ENCODE measurements at places on chromosomes 4 and X.

DNA sequence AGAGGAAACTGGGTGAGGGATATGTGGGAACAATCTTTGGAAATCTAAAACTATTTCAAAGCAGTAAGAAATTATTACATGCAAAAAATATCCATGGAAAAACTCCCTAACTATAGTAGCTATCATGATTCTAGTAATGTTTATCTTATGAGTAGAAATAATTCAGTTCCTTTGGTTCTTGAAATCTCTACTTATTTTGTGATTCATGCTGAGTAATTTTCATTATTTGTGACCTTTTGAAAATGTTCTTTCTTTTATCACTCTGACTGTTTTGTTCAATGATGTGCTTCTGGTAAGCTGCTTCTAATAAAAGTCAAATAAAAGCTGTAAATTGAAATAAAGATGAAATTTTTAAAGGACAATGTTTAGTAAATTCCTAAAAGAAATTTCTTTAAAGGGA is 40.4 kb upstream of the MAGEB10 start:
- DNase-seq = no peak

DNA sequence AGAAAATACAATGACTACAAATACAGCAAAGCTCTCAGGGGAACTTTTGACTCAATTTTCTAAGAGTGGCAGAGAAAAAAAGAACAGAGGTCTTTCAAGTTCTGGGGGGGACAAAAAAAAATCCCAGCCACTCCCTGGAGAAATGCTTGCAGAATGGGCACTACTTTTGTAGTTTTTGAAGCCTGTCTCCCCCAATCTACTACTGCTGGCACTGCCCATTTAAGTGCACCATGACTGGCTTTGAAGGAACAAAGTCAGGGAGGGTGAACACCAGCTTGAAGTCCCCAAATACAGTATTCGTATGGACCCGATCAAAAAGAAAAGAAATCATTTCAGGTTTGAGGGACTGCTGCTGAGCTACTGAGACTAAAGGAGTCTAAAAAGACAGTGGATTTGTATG is 1824.4 kb downstream of the ARAP2 start:
- no peak for DNase-seq

GRCh38 chr4:11312389-11312788 is 116.3 kb downstream of the HS3ST1 start:
- DNase-seq = no peak

GRCh38 chrX:128973033-128973432 is 550.3 kb downstream of the SMARCA1 start:
- no peak for DNase-seq

DNA sequence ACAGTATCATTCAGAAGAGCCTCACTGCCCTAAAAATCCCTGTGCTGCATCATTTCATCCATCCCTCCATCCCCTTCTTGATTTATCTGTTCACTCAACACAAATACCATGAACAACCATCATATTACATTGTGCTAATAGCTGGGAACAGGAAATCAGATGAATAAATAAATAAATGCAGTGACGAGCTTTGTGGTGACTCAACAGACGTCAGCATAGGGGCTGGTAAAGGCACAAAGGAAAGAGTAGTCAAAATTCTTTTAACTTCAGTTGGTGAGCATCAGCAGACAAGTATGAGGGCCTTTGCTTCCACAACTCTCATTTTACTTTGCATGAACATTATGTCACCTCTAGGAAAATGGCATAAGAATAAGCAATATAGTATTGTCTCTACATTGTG is 65.5 kb downstream of the EDNRA start:
- no peak for DNase-seq

DNA sequence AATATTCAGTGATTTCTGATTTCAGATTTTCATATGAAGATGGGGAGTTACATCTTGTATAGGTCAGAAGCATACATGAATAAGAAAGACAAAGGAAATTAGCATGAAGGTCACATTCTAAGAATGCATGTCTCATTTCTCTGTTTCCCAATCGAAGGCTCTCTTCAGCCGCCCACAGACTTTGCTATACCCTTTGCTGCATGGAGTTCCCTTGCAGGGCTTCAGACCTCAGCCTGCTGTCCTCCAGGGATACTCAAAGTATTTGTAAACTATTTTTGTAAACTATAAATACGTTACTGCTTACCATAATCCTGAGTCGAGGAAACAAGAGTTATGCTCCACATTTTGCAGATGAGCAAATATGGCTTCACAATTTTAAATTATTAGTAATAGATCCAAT is 738.4 kb downstream of the PCDH18 start:
- DNase-seq = no peak

GRCh38 chr4:101689220-101689619 is 101.3 kb upstream of the BANK1 start:
- no peak for DNase-seq

DNA sequence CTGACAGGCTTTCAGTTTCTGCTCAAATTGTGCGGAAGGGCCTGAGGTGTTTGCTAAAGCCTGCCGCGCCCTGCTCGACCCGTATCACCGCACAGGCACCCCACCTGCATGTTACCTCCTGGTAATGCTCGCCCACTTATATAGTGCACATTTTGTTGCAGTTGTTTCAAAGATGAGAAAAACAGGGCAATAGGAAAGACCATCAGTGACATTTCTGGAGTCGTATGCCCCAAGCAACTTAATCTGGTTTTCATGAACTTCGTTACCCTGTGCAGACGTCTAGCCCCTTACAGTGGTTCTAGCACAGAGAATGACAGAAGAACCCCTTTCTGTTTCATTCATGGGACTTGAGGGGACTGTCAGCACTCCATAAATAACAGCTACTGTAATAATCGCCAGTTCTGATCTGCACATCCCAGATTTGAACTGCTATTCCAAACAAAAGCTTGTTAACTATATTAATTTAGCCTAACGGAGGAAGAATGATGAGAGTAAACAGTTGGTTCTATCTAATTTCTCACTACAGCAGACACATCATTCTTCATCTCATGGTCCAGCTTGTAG is 940 bp upstream of the DCTD start:
- no peak for DNase-seq

GRCh38 chrX:114075073-114075673 is 508.7 kb upstream of the HTR2C start:
- no peak for DNase-seq

- DNase-seq = no peak
These were observed 25.6 kb downstream of the ZMAT1 start for GRCh38 chrX:101906136-101906796.

DNA sequence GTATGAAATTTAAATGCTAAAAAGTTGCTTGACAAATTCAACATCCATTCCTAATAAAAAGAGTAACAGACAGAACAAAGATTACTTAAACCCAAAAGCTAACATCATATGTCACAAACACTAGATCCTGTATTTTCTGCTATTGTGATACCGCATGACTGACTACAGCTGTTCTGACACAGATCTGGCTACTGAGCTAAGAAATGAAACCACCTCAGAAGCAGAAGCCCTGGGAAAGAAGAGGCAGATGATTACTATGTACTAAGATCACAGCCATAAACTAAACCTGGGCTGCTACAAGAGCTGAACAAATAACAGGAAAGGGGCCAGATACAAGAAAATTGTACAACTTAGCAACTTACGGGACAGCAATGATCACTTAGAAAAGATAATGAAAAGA is 9.4 kb downstream of the LETM1 start:
- DNase-seq = no peak

GRCh38 chr4:182807767-182808548 is 109.2 kb downstream of the DCTD start:
- no peak for DNase-seq

DNA sequence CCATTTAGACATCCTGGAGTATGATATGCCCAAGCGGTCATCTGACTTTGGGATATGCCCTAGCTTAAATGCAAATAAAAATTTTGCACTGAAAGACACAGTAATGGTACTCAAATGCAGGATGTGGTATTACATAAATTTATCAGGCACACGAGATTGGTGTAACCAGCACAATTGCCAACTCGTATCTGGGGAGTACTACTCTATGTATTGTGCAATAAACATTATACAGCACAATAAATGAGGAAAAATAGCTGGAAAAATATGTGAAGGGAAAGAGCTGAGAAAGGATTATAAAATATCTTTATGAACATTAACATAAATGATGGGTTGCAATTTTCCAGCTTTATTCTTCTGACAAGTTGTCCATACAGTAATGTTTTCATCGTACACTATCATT is 505.5 kb upstream of the TENM3 start:
- no peak for DNase-seq

- no peak for DNase-seq
These were observed 60.3 kb upstream of the CAMK2D start for GRCh38 chr4:113821856-113822255.

DNA sequence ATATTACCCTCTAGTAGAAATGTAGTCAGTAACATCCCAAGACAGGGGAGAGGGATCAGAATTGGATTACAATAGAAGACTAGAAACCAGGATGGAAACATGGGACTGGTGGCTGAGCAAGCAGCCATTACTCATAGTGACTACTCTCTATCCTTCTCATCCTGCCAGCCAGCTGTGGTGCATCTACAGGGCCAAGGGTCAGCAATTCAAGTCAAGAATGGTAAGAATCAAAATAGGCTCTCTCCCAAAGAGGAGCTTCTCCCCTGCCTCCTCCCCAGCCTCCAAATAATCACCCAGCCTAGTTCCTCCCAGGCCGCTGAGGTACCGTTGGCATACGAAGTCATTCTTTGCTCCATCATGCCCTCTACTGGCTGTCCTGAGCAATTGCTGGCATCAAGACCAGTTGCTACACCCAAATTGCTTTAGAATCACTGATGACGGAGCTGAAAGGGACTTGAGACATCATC is 19.4 kb downstream of the AWAT2 start:
- DNase-seq = no peak

DNA sequence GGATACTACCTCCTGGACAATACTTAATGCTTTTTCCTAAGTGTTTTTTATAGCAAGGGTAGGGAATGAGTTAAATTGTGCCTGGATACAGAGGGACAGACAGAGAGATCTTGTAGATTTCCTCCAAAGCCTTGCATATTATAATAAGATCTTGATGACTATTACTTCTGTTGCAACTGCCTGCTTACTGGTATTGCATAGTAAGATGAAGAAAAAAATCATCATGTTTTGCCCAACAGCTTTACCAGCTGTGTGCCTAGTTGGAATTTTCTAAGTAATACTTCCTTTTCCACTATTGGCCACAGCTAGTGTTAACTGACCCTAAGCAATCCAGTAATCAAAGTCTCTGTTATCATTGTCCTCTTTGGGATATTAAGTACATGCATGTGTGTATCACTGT is 139.0 kb downstream of the DCK start:
- no peak for DNase-seq

DNA sequence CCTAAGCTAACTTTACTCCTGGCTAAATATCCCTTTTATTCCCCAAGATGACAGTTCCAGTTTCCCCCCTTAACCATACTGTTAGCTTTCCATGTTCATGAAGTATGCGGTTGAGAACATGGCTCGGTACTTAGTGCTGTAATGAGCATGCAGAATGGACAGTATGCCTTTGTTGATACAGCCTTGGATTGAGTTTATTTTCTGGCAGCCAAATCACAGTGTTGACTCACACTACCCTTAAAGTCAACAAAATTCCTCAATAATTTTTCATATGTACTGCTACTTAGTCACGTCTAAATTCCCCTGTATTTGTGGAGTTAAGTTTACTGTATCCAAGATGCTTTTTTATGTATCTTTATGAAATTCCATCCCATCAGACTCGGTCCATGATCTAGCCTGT is 1.4 kb upstream of the VEGFC start:
- DNase-seq = no peak

- no peak for DNase-seq
These were observed 19.7 kb downstream of the FABP2 start for GRCh38 chr4:119302073-119302832.

- DNase-seq = no peak
These were observed 9.2 kb downstream of the WDR1 start for GRCh38 chr4:10107111-10108091.

DNA sequence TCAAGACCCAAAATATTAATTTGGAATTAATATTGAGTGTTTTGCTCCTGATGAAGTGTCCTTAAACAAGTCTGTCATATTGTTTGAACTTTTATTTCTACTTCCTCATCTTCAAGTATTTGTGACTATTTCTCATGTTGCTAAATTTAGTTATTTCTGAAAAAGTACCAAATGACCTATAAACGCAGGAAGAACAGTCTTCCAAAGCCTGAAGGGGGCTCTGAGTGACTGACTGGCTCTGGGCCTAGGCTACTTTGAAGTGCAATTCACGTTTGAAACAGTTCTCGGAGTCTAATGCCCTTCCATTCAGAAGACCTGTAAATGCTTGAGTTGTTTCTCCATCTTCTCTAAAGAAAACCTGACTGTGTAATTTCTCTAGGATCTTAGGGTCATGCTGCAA is 26.5 kb downstream of the GALNT7 start:
- no peak for DNase-seq

DNA sequence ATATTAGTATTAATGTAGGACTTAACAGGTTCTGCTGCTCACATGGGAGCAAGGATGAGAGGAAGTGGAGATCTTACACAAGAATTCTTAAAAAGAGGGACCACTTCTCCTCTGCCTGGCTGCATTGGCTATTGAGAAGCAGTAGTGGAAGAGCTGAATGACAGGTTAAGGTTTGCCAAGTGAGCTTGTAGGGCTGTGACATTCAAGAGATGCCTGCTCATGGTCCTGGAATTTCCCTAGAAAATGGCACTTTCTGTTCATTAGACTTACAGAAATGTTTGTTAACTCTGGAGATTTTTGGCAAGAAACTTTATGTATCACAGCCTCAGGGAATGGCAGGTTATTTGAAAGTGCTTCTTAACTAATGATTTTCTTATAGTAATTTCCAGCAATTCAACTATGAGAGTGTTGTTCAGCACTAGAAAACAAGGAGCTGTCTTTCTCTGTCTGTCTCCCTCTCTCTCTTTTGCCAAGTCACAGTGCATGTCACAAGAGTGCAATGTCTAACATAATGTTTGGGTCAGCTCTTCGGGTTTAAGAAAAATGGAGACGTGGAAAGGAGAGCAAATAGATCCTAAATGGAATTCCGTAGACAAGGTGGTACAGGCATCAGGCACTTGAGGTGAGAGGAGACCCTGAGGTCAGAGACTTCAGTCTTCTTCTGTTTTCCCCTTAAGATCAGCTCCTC is 8.3 kb upstream of the NAP1L5 start:
- no peak for DNase-seq

DNA sequence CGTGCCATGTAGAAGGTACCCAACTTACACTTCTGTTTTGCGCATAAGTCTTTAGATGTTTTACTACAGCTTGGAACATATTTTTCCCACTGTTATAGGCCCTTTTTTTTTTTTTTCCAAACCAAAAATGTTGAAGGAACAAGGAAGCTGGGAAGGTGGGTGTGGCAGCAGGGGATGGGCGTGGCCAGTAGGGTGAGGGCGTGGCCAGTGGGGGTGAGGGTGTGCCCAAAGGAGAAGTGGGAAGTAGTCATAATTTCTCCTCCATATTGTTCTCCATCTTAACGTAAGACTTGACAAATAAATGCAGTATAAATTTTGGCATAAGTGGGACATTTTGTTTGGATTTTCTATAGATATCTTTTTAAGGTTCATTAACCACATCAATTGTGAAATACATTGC is 30.4 kb downstream of the CLDN22 start:
- DNase-seq = no peak

DNA sequence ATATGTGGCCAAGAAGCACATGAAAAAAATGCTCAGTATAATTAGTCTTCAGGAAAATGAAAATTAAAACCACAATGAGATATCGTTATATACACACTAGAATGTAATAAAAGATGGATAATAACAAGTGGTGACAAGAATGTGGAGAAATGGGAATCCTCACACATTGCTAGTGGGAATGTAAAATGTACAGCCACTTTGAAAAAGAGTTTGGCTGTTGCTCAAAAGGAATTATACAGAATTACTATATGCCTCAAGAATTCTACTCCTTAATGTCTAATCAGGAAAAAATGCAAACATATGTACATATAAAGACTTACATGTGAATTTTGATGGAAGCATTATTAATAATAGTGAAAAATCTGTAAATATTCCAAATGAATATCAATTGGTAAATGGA is 102.2 kb downstream of the SPCS3 start:
- DNase-seq = no peak
